ENCODE measurements at places on chromosomes 16 and 17.
A peak's percentile ranks its signal among the peaks of the same experiment; 100 is the strongest.

GRCh38 chr16:88700322-88700635 is 5.9 kb downstream of the RNF166 start:
- DNase-seq = no peak

- no peak for DNase-seq
Observed at GRCh38 chr16:10579965-10580882, at the start of gene EMP2. Gene EMP2, minus strand, starts transcription at chr16:10580598. Its CDS starts 32,981 bp downstream, at chr16:10547617.

- no peak for DNase-seq
Observed at GRCh38 chr17:63151941-63152523, 186.0 kb downstream of the TANC2 start.

DNA sequence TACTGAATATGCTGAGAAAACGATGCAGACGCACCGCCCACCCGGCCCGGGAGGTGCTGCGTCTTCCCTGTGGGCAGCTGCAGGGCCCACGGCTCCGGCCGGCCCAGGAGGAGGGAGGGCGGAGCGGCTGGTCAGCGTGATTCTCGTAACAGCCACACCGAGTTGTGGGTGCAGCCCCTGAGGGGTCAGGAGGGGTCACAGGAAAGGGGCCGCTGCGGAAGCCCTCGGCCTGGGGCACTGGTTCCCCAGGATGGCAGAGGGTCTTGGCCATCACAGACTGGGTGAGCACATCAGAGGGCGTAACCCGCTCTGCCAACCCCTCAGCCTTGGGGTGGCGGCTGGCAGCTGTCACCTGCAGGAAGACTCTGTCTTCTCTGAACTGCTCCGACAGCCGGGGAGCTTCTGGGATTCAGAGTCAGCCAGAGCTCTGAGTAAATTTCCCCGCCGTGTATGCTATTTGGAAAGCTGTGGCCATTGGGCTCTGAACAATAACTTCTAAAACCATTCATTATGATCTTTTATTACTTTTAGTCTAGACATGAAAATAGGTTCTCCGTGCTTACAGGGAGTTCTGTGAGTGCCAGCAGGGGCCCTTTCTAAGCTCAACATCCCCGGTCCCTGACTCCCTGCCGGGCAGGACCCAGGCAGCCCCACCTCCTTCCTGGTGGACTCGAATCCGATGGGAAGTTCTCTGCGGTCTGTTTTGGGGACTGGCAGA is 87.4 kb upstream of the CHMP6 start:
- DNase-seq = no peak

DNA sequence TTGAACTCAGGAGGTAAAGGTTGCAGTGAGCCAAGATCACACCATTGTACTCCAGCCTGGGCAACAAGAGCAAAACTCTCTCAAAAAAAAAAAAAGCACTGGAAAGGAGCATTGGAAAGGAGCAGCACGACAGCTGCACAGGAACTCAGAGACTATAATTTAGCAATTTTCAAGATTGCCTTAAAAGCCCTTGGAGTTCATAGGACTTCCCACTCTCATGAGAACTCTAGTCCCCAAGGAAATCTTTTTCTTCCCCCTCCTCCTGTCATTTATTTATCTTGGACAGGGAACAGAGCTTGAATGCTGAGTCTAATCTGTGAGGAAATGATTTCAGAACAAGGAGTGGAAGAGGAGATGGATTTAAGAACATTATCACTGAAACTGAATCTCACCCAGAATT is 69.0 kb downstream of the PLXDC1 start:
- no peak for DNase-seq

GRCh38 chr17:61007980-61008379 is 330.3 kb downstream of the BCAS3 start:
- no peak for DNase-seq

DNA sequence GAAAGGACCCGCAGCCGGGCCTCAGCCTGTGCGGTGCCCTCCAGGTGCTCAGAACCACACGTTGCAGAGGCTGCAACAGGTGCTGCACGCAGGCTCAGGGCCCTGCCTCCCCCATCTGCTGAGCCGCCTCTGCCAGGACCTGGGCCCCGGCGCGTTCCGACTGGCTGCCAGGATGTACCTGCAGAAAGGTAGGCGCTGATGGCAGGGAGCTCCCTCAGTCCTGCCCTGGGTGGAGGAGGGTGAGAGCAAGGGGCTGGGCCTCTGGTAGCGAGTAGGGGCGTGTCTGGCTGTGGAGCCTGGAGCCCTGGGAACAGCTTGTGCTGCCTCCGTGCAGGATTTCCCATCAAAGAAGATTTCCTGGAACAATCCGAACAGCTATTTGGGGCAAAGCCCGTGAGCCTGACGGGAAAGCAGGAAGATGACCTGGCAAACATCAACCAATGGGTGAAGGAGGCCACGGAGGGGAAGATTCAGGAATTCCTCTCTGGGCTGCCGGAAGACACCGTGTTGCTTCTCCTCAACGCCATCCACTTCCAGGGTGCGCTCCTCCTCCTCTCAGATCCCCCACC is 4.4 kb downstream of the SERPINF2 start:
- DNase-seq = no peak

GRCh38 chr17:49842371-49842770 is 5.5 kb downstream of the TAC4 start:
- DNase-seq = no peak

- DNase-seq = no peak
Observed at GRCh38 chr17:13600475-13601321, 1.0 kb downstream of the HS3ST3A1 start.

- no peak for DNase-seq
Observed at GRCh38 chr17:49976163-49976827, 7.3 kb downstream of the DLX4 start.

DNA sequence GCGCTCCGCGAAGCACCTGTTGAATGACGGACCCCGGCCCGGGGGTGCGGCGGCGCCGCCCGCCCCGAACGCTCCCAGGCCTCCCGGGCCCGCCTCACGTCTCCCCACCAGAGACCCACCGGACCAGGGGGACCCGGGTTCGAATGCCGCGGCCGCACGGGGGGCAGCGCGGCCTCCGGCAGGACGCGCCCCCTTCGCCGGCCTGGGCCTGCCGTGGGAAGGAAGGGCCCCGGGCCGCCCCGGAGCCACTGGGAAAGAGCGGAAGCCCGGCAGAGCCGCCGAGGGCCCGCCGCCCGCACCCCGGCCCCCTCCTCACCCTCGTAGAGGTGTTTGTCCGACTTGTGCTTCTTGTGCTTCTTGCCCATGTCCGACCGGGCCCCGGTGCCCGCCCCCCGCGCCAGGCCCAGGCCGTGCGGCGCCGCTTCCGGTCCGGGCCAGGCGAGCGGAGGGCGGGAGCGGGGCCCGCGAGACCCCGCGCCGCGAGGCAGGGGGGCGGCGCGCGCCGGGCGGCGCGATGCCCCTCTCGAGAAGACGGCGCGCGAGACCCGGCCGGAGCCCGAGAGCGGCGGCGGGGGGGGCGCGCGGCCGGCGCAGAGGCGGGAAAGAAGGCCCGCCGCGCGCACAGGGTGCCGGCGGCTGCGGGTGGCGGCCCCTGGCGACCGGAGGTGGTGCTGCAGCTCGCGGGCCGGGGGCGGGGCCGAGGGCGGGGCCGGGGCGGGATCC is at the start of gene BRD7:
Gene BRD7 (minus strand): TSS at position 579 of the 723 bp plus-strand sequence. CDS start 214 bp downstream, at position 365.
- peak; percentile 85 for DNase-seq

- DNase-seq = no peak
Observed at GRCh38 chr17:7993972-7994589, 8.3 kb upstream of the GUCY2D start.

GRCh38 chr17:61129267-61130254 is 270.1 kb upstream of the TBX2 start:
- no peak for DNase-seq

DNA sequence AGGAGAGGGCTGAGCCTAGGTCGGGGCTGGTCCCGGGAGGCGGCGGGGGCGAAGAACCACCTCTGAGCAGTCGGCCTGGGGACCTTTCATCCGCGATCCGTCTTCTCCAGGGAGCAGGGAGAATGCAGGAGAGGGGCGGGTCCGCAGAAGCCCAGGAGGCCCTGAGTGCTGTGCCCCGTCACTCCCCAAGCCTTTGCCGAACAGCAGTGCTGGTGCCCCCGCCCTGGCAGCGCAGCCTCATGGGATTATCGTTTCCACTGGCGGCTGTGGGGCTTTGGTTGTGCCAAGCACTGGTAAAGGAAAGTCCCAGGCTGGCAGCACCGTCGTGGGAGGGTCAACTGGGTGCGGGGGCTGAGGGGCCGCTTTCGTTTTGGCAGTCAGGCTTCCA is 631 bp downstream of the TBL3 start:
- DNase-seq = no peak

- DNase-seq = no peak
Observed at GRCh38 chr16:1094601-1095449, 1.2 kb downstream of the C1QTNF8 start.

- peak; percentile 66 for DNase-seq
Observed at GRCh38 chr16:22191532-22192260, 14.4 kb upstream of the EEF2K start.

- DNase-seq = no peak
Observed at GRCh38 chr16:66337463-66338188, 28.9 kb upstream of the CDH5 start.

GRCh38 chr17:40448213-40448638 is 5.0 kb downstream of the IGFBP4 start:
- no peak for DNase-seq

DNA sequence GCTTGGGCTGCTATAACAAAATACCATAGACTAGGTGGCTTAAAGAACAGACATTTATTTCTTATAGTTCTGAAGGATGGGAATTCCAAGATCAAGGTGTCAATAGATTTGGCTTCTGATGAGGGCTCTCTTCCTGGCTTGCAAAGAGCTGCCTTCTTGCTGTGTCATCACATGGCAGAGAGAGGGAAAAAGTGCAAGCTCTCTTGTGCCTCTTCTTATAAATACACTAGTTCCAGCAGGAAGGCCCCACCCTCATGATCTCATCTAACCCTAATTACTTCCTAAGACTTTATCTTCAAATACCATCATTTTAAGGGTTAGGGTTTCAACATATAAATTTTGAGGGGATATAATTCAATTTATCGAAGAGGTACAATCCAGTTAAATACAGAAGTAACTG is 30.6 kb downstream of the ABCA9 start:
- no peak for DNase-seq

DNA sequence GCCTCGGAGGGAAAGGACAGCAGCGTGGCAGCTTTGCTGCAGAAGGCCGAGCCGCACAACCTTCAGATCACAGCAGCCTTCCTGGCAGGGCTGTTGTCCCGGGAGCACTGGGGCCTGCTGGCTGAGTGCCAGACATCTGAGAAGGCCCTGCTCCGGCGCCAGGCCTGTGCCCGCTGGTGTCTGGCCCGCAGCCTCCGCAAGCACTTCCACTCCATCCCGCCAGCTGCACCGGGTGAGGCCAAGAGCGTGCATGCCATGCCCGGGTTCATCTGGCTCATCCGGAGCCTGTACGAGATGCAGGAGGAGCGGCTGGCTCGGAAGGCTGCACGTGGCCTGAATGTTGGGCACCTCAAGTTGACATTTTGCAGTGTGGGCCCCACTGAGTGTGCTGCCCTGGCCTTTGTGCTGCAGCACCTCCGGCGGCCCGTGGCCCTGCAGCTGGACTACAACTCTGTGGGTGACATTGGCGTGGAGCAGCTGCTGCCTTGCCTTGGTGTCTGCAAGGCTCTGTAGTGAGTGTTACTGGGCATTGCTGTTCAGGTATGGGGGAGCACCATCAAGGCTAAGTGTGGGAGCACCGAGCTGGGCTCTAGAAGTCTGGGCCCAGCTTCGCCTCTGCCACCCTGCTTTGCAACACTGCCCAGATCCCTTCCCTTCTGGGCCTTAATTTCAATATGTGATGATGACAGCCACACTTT is 18.6 kb downstream of the NOD2 start:
- DNase-seq = no peak

DNA sequence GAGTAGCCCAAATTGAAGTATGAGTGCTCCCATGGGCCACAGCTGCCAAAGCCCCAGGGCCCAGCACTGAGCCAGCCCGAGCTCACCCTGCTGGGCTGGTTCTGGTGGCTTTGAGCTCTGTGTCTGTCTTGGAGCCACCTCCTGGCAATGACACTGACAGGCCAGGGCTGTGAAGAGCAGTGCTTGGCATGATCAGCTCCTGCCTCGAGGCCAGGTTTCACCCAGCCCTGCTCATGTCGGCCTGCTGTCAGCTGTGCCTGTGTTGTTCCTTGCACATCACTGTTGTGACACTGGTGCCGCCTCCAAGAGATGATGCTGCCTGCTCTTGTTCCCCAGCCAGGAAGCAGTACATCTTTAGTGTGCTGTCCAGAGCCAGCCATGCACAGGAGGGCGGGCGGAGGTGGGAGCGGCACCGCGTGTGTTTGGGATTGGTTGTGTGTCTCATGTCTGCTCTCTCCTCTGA is 26.0 kb downstream of the PLD6 start:
- DNase-seq = peak; percentile 26

DNA sequence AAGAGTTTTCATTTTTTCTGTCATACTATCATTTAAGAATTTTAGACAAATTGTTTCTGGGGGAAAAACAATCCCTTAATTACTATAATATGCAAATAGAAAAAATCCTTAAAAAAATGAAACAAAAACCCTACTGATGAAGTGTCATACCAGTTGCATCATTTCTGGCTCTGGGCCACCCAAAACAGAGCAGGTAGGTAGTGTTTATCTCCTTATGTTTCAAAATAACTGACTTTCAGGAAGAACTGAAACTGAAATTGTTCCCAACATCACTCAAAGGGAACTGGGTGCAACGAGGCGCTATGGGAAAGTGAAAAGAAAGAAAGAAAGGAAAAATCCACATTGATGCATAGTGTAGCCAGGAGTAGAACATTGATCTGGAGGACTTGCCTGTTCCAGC is 653.1 kb upstream of the SOX9 start:
- DNase-seq = no peak

- no peak for DNase-seq
Observed at GRCh38 chr17:41785091-41785858, 1.2 kb downstream of the JUP start.

DNA sequence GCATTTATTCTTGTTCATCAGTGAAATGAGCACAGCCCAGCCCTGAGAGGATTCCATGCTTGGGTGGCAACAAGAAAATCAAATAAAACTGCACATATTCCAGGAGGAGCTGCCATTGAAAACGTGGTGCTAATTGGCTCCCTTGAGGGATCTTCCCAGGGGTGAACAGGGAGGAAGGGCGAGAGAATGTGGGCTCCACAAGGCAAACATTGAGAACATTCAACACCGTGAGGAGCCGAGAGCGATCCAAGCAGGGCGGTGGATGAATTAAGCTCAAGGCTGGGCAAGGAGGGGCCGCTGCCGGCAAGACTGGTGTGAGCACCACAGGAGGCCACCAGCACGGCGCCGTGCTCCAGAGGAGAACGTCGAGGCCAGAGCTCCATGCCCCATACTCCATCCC is 166.9 kb downstream of the C16orf95 start:
- no peak for DNase-seq

GRCh38 chr16:53888222-53888621 is 184.3 kb downstream of the FTO start:
- DNase-seq = no peak

- DNase-seq = peak; percentile 62
Observed at GRCh38 chr17:40344421-40345160, 19.9 kb downstream of the GJD3 start.

- no peak for DNase-seq
Observed at GRCh38 chr17:51046514-51047384, 73.9 kb downstream of the SPAG9 start.

- DNase-seq = no peak
Observed at GRCh38 chr16:15822957-15823356, 33.9 kb downstream of the MYH11 start.

Measured in CD4-positive, alpha-beta T cell treated with Interleukin-10 for 1 hour (primary cell).